Substantia nigra (tissue), 51 donors: ENCODE measurements at places on chromosomes 12 and 14.

GRCh38 chr14:89899917-89900663, 54.4 kb downstream of the EFCAB11 start:
- DNase-seq = no peak

- DNase-seq = no peak
These were observed 397.5 kb upstream of the PDE3A start for GRCh38 chr12:19970821-19971220.

- DNase-seq = no peak
These were observed 147.5 kb downstream of the SLC2A13 start for GRCh38 chr12:39958377-39958776.

DNA sequence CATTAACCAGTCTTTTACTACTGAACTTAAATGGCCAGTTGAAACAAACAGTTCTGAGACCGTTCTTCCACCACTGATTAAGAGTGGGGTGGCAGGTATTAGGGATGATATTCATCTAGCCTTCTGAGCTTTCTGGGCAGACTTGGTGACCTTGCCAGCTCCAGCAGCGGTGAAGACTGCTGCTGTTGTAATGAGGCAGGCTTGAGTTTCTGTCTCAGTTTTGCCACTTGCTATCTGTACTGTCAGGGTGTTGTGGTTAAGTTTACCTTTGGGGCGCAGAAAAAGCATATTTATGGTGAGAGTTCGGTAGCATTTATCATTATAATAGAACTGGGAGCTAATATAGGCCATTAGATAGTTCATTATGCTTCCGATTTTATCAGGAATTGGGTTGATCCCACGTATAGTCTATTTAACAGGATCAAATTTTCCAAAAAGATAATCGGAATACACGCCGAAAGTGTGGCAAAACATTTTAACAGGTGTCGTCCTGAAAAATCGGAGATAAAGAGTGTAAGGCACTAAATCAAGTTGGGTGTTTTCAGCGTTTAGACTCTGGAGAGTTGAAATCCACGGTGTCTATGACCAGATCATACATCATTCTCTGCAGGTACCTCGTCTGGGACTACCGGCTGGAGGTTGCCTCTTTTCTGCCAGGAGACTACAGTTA, 688 bp upstream of the NECAP1 start:
- DNase-seq = no peak

DNA sequence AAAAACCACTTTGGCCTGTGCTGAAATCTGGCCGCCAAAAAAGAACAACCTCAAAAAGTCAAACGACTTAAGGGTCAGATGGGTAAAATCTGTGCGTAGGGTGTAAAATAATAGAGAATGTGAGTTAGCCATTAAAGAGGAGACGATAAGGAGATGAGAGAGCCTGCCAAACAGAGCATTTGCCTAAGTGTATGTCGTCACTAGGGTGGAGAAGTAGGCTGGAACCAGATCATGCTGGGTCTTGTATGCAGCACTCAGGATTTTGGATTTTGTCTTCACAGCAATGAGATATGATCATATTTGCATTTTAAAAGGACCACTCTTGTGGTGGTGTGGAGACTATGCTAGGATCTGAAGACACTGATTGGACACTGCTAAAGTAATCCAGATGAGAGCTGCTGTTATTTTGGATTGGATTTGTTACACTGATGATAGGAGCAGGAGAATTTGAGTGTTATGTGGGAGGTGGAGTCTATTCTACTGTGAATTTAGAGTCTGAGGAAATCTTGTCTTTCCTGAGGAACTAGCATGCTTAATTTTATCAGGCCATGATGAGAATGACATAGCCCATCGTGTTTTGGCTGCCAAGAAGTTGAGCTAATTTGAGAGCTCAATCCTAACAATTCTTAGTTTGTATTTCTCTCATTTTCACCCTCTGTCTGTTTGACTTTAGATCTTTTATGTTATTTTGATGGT, 24.8 kb upstream of the DBX2 start:
- no peak for DNase-seq

GRCh38 chr12:47776471-47777143, 3.6 kb downstream of the SLC48A1 start:
- no peak for DNase-seq

DNA sequence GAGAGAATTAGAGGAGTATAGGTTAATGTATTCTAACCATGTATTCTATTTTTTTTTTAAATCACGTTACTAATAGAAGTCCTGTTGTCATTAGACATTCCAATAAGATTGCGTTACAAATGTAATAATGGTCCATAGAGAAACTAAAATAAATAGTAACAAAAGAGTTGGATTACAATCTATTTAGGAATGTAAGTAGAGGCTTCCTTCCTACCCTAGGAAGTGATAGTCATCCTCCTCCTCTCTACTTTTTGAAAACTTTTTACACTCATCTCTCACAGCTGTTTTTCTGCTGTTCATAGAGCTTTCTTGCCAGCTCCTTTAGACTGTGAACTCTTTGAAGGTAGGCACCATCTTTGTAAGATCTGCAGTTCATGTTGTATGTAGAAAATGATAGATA, 23.6 kb downstream of the TRHDE start:
- DNase-seq = no peak

DNA sequence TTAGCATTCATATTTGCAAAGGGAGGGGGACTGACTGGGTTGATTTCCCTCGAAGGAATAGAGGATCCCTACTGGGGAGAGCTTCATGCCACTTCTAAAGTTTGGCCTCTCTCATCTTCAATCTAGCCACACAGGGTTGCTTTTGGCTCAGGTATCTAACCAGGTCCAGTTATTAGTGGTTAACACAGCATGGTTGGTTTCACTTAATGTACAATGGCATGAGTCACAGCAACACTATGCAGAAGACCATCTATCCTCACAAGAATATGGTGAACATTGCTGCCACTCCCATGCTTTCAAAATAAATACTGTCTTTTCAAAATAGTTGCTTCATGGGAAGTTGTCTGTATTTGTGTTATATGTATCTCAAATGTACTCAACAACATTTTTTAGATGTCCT, 6.6 kb upstream of the RAB3IP start:
- DNase-seq = no peak

- DNase-seq = no peak
These were observed 50.3 kb downstream of the BEGAIN start for GRCh38 chr14:100536721-100537445.

- no peak for DNase-seq
These were observed 11.3 kb downstream of the PRKCH start for GRCh38 chr14:61332658-61333029.

- DNase-seq = no peak
These were observed 3.5 kb downstream of the CLEC9A start for GRCh38 chr12:10033783-10034545.

DNA sequence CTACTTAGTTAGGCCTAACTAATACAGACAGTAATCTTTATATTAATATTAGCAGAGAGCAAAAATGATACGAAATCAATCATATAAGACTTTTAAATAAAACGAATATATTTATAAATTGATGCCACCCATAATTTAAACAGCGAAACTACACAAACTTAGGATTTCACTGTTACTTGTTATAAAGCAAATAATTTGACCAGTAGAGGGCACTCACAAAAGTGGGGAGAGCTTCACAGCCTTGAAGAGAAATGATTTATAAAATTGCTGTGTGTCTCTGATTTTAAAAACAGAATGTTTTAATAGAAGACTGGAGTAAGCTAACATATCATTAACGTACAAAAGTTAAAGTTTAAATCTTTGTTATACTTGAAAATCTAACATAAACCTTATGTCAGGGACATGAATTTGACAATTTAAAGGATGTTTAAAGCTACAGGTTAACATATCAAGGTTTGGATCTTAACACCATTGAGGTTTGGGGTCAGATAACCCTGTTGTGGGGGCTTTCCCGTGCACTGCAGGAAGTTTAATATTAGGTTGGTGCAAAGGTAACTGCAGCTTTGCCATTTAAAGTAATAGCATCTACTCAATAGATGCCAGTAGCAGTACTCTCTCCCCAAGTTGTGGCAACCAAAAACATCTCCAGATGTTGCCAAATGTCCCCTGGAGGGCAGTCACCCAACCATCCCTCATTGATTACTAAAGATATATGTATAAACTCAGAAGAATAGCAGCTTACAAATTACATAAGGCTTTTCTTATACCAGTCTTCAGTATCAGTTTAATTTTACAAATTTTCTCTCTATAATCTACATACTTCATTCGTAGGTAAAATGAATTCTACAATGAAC, 9.3 kb downstream of the KRAS start:
- no peak for DNase-seq

- no peak for DNase-seq
These were observed 430.4 kb downstream of the NPAS3 start for GRCh38 chr14:33369041-33369440.

DNA sequence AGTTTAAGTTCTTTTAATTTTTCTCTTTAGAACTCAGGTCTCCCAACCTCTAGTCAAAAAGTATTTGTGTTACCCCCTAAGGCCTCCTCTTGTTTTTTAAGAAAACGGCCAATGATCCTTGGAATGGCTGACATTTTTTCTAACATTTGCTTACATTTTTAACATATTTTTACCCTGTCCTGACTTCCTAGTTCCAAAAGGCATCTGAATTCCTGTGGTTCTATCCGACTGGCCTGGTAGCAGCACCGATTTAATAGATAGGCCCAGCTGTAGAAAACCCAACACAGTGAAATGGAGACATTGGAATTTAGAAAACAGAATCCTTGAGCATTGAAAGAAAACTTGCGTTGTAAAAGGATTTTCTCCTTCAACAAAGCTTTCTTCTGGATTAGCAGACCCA, 134.7 kb upstream of the GSC start:
- DNase-seq = no peak

- DNase-seq = no peak
These were observed 27.7 kb downstream of the WNK1 start for GRCh38 chr12:779745-780734.

GRCh38 chr12:80701388-80701787, 6.0 kb upstream of the MYF6 start:
- DNase-seq = no peak

- DNase-seq = no peak
These were observed 2.2 kb downstream of the OTX2 start for GRCh38 chr14:56808110-56808382.

DNA sequence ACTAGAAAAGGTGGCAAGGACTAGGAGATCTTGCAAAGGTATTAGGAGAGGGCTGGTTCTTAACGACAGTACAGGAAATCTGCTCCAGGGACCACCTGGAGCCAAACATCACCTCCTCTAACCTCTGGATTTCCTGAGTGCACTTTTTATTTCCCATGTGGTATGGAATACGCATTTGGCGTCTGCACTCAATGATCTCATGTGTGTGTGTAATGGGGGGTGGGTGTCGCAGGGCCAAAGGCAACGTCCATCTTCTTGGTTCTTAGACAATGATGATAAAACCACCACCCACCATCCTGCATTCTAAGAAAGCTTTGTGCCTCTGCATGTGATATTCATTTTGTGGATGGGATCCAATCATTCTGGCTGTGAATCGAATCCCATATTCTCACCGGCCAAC, 68.8 kb downstream of the CLMN start:
- DNase-seq = no peak

DNA sequence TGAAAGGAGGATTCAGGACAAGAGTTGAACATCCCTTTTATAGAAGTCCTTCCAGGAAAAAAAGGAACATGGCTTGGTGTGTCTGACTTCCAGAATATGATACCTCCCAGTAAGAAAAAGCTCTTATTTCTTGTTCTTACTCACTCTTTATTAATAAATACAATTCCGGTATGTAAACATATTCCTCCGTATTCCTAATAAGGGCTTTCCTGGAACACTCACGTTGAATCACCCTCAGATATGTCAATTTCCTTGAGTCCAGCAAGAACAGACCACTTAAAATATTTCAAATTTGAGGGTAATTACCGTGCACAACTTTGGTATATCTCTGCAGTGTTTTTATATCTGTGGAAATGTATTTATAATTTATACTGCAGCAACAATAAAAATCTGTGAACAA, 385.6 kb downstream of the SYT1 start:
- no peak for DNase-seq

- DNase-seq = no peak
These were observed 13.5 kb downstream of the HECTD1 start for GRCh38 chr14:31194095-31194494.

DNA sequence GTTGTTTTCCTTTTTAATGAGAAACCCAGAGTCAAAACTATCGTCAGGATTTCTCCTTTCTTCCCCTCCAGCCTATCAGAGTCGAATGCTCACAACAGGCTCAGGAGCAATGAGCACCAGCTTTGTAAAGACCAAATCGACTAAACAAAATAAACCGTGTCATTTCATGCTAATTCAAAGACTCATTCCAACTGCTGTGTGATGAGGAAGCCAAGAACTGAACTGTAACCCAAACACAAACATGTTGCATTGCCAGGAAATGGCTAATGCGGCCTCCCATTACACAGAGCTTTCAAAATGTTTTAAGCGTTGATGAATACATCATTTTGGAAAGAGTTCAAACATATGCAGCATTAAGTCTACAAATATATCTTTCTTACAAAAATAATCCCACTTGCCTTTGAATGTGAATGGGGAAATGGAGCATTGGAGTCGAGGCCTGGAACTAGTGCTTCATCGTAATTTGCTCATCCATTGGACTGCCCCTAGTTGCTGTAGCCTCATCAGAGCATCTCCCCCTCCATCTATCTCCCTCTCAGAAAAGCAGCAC, 349.5 kb downstream of the GXYLT1 start:
- DNase-seq = no peak
